Activated T-helper 1 cell treated with Interleukin-2 at 50 U/mL for 16 hours (primary cell): ENCODE measurements at places on chromosomes 13 and 19.

- DNase-seq: no peak
Observed at GRCh38 chr13:24218338-24218737, 57.8 kb downstream of the SPATA13 start.

DNA sequence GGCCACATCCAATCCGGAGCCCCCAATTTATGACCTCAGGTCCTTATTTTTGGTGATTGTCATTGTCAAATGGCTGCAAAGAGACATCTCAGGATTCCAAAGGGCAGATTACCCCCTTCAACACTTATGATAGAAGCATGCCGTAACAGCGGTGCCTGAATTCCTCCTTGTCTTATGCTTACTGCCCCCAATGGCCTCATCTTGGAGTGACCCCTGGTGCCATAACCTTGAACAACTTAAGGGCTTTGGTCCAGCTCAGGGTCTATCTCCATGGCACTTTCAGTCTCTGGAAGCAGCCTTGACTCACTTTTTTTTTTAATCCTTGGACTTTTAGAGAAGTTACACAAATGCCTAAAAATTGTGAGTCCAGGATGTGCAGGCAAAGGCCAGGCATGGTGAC lies 171.6 kb upstream of the ZNF507 start:
- DNase-seq: no peak

DNA sequence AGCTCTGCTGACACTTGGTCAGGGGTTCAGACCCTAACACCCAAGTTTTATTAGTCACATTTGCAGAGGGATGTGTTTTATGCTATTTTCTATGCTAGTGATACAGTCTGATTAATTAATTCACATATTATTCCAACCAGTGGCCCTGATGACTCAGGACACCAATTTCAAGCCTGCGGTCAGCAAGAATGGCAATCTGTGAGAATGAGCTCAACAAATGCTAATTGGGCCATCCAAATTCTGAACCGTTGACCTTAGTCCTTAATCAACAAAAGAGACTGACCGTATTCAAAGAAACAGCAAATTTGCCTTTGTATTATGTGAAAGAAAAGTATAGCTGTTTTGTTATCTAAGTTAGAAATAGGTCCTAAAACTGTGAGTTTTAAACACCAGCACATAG lies 9.6 kb upstream of the KL start:
- DNase-seq: no peak

DNA sequence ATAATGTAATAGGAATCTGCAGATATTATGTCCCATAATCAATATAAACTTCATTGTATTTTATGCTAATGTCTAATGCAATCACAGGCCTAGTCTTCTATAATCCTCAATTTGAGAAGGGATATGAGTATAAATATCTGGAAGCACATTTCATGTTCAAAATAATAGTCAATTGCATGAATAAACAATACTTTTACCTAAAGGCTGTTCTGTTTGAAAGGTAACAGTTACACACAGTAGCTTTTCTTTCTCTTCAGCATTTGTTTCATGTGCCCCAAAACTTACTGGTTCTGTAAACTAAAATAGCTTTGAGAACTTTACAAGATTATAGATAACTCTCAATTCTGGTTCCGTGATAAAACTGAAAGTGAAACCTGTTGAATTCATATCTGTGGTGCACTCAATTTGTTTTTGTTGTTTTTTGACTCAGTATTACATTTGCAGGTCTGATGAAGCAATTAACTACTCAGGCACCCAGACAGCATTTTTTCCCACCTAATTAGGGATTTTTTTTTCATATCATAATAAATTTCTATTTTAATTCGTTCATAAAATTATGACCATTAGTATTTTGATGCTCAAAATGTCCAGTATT lies 1193.8 kb downstream of the SLITRK1 start:
- DNase-seq: no peak

DNA sequence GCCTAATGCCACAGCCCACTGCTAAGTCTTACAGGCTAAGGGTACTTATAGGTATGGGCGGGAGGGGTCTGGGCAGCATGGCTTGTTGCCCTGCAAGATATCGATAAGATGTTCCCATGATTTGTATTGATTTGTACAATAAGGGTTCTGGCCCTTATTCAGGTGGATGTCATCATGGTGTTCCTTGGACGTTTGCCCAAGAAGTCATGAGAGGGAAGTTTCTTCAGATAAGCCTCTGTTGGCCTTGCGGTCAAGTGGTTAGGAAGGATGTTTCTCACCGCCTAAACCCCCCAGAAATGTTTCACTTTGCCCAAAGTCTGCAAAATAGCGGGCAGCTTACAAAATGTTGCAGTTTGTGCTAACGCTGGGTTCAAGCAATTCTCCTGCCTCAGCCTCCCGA lies 7.3 kb downstream of the PARP4 start:
- DNase-seq: no peak
